ENCODE measurements at places on chromosomes 16 and 17.

DNA sequence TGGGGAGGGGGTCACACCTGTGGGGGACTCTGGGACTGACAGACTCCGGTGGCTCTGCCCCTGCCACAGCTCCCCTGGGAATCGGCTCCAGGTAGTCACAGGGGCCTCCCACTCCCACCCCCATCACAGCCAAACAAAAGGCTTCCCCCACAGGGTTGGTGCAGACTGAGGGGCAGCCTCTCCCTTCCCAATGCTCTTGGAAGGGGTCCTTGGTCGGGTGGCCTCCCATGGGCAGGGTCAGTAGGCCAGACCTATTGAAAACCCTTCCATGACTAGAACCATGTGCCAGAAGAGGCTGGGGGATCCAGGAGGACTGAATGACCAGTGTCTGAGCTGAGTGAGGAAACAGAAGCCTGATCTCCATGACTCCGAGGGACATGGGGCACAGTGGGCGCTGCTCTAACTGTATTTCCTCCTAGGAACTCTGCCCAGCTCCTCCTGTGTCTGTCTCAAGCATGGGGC lies 28.6 kb downstream of the TK2 start:
- no peak for DNase-seq

DNA sequence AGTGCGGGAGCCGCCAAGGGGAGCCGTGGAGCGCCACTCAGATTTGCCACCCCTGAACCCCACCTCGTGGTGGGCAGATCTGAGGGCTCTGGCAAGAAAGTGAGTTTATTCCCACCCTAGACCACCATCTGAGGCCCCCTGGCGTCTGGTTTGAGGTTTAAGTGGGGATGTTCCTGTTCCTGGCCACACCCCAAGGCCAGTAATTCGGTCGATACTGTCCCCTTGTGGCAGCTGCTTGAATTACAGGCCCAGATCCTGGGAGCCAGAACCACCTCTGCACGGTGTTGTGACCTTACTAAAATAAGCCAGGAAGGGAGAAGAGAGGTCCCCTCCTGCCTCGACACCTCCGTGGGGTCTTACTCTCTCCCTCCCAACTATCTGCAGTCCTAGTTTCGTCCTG lies 3.3 kb upstream of the LAT start:
- DNase-seq, result no peak

DNA sequence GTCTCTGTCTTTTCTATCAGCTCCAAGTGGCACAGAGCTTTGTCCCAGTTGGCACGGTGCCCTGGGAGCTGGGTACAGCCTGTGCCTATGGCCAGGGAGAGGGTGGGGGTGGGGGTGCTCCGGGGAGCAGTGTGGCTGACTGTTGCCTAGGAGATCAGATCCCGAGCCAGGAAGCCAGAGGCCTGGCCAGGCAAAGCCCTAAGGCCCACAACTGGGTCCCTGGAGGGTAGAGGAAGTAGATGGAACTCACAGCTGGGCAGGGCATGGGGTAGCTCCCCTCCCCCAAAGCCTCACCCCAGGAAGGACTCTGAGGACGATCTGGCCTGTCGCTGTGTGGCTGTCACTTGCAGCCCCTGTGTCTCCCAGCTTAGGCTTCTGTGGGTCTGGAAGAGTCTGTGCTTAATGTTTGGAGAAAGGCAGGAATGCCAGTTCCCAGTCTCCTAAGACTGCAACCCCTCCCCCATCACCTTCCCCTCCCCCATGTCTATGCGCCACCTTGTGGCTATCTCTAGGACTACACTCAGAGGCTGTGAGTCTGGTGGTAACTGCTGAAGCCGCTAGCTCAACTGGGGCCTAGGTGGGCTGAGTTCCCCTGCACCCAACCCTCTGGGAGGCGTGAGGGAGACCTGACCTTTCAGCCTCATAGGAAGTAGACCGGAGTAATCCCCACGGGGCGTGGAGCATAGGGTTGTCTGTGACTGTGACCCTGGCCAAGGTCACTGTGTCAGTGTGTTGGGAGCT lies 12.6 kb downstream of the THRA start:
- DNase-seq, result peak; percentile 55

- no peak for DNase-seq
These were observed 9.8 kb downstream of the HID1 start for GRCh38 chr17:74962622-74963394.

- no peak for DNase-seq
These were observed 2.0 kb downstream of the TP53I13 start for GRCh38 chr17:29570521-29570920.

- DNase-seq, result no peak
These were observed 12.2 kb downstream of the TSPOAP1 start for GRCh38 chr17:58316260-58316960.
